Astrocyte of the spinal cord (primary cell): ENCODE measurements at places on chromosomes 6 and 20.
A peak's percentile ranks its signal among the peaks of the same experiment; 100 is the strongest.

- DNase-seq: no peak
Measured at GRCh38 chr20:58433029-58433647, 44.1 kb downstream of the VAPB start.

DNA sequence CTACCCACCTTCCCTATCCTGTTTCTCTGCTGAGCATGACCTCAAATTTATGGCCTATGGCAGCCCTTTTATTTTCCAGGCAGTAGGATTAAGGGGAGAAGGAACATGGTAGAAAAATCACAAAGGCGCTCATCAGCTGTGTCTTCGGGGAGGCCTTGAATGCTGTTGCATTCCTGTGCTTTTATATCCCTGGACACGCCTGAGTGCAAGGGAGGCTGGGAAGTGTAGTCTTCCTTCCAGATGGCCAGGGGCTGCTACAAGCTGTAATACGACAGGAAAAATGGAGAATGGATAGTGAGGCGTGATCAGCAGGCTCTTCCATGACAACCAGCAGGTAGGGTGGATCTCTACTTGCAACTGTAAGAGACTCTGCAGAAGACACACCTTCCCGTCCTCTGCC is 210.9 kb upstream of the GGTLC1 start:
- no peak for DNase-seq

- no peak for DNase-seq
Measured at GRCh38 chr6:8900056-8900455, 464.7 kb upstream of the SLC35B3 start.

GRCh38 chr6:107132330-107132954 is 17.1 kb upstream of the BEND3 start:
- DNase-seq: peak; percentile 34

GRCh38 chr6:38671885-38672467 is 31.0 kb downstream of the GLO1 start:
- peak; percentile 63 for DNase-seq

GRCh38 chr6:87742106-87742505 is 40.1 kb upstream of the AKIRIN2 start:
- DNase-seq: no peak

DNA sequence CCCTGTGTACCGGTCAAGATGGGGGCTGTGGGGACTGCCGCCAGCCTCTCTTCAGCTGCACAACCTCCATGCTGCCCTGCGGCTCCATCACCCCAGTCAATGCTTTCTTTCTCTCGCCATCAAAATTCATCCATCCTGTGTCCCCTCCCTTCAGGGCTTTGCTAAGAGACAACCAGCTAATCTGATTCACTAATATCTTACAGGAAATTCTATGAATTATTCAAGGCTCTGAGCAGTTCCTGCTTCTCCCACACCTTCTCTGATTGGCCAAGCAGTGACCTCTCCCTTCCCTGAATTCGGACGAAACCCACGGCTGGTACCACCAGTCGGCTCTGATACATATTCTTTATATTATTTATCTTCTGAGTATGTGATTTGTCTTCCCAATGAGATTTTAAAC is 13.8 kb downstream of the ITPR3 start:
- DNase-seq: no peak

- DNase-seq: no peak
Measured at GRCh38 chr6:95318137-95318536, 259.2 kb upstream of the MANEA start.
